ENCODE measurements at places on chromosomes 13 and 19.
A peak's percentile ranks its signal among the peaks of the same experiment; 100 is the strongest.

DNA sequence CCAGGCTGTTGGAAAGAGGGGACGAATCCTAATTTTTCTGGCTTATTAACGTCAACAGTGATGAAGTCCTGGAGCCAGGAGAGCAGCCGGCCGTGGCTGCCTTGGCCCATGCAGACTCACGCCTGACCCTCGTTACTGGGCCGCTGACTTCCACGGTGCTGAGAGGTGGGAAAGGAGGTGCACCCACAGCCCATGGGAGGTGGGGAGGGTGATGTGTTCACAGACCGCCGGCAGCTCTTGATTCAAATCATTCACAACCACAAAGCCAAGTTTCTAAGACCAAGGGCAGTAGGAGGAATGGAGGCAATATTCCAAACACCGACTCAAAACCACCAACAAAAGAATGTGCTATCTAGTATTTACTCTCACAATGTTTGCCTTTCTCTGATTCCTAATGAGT lies 24.3 kb downstream of the COL4A2 start:
- DNase-seq = no peak

- DNase-seq = no peak
Observed at GRCh38 chr19:14718522-14719116, 28.8 kb downstream of the ZNF333 start.

DNA sequence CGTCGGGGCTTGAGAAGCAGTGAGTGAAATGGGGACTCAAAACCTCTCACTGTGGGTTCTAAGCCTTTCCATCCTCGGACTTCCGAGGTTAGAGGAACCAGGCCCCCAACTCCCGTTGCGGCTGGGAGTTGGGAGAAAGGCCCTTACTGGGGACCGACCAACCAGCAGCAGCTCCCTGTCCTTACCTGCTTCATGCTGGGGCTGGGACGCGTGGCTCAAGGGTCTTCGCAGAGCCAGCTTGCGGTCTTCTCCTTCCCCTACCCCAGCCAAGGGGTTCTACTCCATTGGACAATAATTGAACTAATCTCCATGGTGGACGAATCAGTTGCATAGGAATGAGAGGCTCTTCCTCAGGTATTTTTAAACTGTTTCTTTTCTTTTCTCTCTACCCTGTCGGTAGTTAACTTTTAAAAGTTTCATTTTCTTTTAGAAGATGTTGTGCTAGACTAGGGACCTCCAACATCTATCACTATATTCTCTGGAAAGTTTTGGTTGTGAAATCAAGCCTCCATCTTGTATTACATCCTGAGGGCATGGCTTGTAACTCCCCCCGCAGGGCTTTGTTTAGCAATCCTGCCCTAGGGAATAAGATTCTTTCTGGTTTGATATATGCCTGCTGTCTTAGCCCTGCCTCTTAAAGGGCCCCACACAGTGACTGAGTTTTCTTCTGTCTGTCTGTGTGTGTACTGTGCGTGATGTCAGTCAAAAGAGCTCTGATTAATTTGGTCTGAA lies 1027.1 kb upstream of the PCDH9 start:
- DNase-seq = no peak

GRCh38 chr13:45368005-45368404 lies 27.0 kb upstream of the TPT1 start:
- DNase-seq = peak; percentile 36

DNA sequence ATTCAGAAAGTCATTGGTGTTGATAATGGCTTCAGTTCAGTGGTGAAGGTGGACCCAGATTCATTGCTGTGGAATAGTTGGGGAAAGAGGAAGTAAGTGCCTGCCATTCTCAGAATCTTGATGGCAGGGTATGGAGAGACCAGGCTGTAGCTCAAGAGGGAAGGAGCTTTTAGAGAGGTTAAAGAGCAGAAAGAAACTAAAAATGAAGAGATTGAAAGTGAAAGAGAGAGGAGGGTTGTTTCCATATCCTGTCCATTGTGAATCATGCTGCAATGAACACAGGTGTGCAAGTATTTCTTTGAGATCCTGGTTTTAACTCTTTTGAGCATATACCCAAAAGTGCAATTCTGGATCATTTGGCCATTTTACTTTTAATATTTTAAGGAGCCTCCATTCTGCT lies 12.5 kb downstream of the GJB6 start:
- no peak for DNase-seq

- no peak for DNase-seq
Observed at GRCh38 chr19:48509467-48510194, 2.0 kb downstream of the LMTK3 start.

DNA sequence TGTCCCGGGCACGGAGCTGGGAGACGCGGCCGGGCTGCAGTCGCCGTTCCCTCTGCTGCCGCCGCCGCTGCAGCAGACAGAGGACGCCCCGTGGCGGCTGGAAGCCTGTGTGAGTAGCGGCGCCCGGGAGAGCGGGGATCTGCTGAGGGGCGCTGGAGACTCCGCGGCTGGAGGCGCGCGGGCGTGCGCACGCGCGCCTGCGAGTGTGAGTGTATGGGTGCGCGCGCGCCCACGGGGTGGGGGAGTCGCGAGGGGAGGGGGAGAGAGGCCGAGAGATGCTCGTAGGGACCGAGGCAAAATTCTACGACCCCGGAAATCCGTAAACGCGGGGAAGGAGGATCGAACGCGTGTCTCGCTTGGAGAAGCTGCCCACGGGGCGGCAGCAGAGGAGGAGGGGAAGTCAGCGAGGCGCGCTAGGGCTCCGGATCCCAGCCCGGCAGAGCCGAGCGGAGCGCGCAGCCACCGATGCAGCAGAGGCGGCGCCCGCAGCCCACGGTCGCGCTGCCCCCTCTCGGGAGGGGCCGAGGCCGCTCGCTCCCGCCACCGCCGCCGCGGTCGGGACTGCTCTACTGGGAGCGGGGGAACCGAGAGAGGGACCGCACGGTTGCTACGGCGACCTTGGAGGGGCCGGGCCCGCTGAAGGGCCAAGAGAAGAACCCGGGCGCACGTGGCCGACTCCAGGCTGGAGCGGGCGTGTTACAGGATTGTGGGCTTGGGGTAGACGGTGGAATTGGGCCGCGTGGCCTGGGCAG lies at the start of gene ENOX1:
Gene ENOX1 (minus strand): TSS at position 207 of the 752 bp plus-strand sequence.
- no peak for DNase-seq

- no peak for DNase-seq
Observed at GRCh38 chr13:46861959-46862358, 34.9 kb downstream of the HTR2A start.

GRCh38 chr13:104002216-104002615 lies 936.0 kb upstream of the SLC10A2 start:
- no peak for DNase-seq

GRCh38 chr19:57800696-57801095 lies 14.0 kb downstream of the ZNF552 start:
- no peak for DNase-seq

- DNase-seq = peak; percentile 10
Observed at GRCh38 chr19:18915639-18916038, 3.5 kb downstream of the COPE start.

DNA sequence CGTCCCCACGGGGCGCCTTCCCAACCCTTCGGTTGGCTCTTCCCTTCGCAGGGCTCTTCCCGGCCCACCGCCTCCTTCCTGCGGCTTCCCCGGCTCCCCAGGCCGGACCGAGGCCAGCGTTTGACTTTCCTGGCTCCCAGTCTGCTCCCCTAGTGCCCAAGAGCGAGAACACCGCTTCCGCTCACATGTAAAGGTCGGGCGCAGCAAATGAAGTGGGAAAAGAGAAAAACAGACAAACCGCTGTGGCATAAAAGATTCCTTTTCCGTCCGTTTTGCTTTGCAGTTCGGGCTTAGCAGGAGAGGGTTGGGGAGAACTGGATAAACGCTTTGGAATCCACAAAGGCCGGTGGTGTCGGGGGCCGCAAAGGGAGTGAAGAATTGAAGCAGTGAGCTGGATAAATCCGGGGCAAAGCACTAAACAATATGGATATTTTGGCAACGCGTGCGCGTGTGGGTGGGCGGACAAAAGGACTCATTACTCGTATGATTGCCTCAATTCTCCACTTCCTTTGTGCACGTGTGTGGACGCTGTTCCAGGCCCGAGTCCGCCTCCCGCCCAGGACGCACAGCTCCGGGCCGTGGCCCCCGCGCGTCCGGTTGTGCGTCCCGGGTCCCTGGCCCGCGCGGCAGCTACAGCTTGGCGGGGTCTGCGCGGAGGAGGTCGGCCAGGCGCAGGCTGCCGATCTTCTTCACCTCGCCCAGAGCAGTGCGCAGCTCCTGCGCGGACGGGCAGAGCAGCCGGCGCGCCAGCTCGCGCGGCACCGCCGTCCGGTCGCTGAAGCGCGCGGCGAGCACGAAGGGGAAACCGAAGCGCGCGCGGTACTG lies 8.6 kb upstream of the CDX2 start:
- no peak for DNase-seq

GRCh38 chr13:30091691-30092090 lies 215.7 kb downstream of the KATNAL1 start:
- no peak for DNase-seq

- DNase-seq = peak; percentile 89
Observed at GRCh38 chr13:50731400-50731799, 112.1 kb downstream of the DLEU7 start.

- peak; percentile 62 for DNase-seq
Observed at GRCh38 chr19:9435279-9436268, at the start of gene ZNF266. ZNF266 (minus strand) TSS chr19:9435573; CDS start chr19:9420089, 15,484 bp downstream.

GRCh38 chr19:39328046-39328705 lies 7.5 kb upstream of the LRFN1 start:
- DNase-seq = no peak

DNA sequence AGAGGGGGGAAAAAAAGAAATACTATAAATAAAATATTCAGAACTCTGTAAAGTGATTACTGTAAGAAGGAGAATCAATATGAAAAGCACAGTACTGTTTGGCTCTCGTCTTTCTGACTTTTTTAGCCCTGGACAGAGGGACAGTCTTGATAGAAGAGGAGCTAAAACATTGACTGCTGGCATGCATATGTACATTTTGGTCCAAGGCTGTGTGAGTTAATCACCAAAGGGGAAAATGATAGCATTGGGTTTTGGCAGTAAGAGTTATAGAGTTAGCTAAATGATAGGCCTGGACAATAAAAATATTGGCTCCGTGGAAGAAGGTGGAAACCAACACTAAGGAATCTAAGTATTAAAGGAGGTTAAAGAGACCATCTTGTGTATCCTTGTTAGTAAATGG lies 50.3 kb downstream of the RAP2A start:
- DNase-seq = no peak

GRCh38 chr19:30596268-30596667 lies 224.1 kb downstream of the ZNF536 start:
- no peak for DNase-seq

DNA sequence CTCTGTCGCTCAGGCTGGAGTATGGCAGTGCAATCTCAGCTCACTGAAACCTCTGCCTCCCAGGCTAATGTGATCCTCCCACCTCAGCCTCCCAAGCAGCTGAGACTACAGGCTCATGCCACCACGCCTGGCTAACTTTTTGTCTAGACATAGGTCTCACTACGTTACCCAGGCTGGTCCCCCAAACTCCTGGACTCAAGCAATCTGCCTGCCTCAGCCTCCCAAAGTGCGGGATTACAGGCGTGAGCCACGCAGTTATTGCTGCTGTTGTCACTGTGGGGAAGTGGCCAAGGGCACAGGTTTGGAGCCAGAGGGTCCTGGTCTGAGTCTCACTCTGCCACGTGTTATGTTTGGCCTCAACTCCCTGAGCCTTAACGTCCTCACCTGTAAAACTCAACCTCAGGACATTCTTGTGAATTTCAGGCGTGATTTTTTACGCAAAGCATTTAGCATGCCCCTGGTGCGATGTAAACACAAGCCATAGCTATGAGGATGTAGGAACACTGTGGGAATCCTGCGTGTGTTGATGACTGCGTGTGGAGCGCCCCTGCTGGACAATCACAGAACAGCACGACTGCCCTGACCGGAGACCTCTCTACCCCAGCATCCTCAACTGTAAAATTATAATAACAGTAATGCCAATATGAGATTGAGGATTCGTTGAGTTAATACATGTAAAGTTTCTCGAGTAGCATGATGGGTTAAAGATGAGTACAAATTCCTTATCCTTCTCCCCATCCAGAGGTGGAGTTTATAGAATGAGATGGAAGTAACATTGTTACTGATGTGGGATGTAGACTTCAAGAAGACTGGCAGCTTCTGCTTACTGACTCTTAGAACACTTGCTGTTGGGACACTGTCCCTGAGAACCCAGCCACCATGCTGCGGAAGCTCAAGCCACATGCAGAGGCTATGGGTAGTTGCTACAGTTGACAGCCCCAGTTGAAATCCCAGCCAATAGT lies 41.8 kb upstream of the PNMA8B start:
- no peak for DNase-seq

- DNase-seq = no peak
Observed at GRCh38 chr19:16038196-16038695, 38.0 kb upstream of the TPM4 start.

DNA sequence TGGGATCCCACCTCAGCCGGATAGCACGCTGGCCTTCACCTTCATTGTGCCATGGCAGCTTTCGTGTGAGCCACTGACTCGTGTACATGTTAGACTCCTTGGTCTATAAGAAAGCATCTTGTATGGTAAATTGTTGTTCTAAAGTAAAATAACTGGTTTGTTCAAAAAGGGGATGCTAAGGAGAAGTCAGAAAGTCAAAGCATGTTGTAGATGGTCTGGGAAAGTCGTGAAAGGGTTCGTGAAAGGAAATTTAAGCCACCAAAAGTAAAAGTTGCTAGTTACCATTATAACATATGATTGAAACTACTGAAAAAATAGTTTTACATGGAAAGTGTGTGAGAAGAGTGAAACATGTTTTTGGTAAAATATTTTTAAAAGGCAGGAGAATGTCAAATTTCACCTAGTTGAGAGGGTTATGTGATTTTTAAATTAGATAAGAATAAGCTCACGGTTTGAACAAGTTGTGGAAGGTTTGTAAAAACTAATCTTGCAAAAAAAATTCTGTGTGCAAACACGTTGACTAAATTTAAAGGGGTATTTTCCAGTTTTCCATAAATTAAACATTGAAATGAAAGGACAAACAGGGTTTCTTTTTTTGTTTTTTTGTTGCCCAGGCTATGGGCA lies 23.4 kb downstream of the DPRX start:
- DNase-seq = no peak

GRCh38 chr19:47512183-47512947 lies 2.5 kb downstream of the NAPA start:
- no peak for DNase-seq

Data from epithelial cell of prostate (primary cell).